Adrenal gland (tissue), 19 donors: ENCODE measurements at places on chromosomes 2 and 18. TPM values are rescaled to one million over a fixed set of nuclear protein-coding genes. Genes with fewer than 3 reads are reported as not detected.

GRCh38 chr2:149692961-149693396 is 105.4 kb upstream of the MMADHC start:
- H3K4me3 ChIP-seq = no peak overlapping the region
- no peak for DNase-seq
- no peaks in the 10 kb centered on the region for H3K27me3 ChIP-seq
- H3K4me1 ChIP-seq = no peaks in the 10 kb centered on the region
- no peak overlapping the region for H3K27ac ChIP-seq

DNA sequence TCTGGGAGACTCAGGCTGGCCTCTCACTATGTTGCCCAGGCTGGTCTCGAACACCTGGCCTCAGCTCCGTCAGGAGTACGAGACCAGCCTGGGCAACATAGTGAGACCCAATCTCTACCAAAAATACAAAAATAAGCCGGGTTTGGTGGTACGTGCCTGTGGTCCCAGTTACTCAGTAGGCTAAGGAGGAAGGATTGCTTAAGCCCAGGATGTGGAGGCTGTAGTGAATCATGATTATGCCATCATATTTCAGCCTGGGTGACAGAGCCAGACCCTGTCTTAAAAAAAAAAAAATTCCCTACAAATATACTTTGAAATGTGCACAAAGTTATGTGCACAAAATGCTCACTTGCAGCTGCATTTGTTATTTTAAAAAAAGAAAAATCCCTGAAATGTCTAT is 26.3 kb upstream of the AGAP1 start:
- no peak overlapping the region for H3K27ac ChIP-seq
- DNase-seq = peak; percentile 25
- no peak overlapping the region for H3K4me3 ChIP-seq

GRCh38 chr2:70125498-70125898 is 38.2 kb downstream of the PCBP1 start:
- peak overlapping the region; percentile 60 for H3K4me3 ChIP-seq
- H3K27ac ChIP-seq = peak overlapping the region; percentile 98
- no peaks in the 10 kb centered on the region for H3K36me3 ChIP-seq
- no peaks in the 10 kb centered on the region for H3K27me3 ChIP-seq
- peaks cover 31% of the 10 kb centered on the region for H3K4me1 ChIP-seq

- no peaks in the 10 kb centered on the region for H3K27me3 ChIP-seq
- no peaks in the 10 kb centered on the region for H3K36me3 ChIP-seq
- DNase-seq = no peak
- no peak overlapping the region for H3K27ac ChIP-seq
- no peak overlapping the region for H3K4me3 ChIP-seq
Measured at GRCh38 chr2:10661846-10662245, 27.9 kb downstream of the NOL10 start.

- H3K36me3 ChIP-seq = no peaks in the 10 kb centered on the region
- DNase-seq = no peak
- no peaks in the 10 kb centered on the region for H3K27me3 ChIP-seq
- peaks cover 4% of the 10 kb centered on the region for H3K4me1 ChIP-seq
- H3K4me3 ChIP-seq = no peak overlapping the region
Measured at GRCh38 chr2:112304298-112304941, 29.0 kb downstream of the ZC3H6 start.

GRCh38 chr2:141598982-141599381 is 531.8 kb downstream of the LRP1B start:
- H3K4me3 ChIP-seq = no peak overlapping the region
- H3K36me3 ChIP-seq = no peaks in the 10 kb centered on the region
- H3K4me1 ChIP-seq = no peaks in the 10 kb centered on the region
- H3K27ac ChIP-seq = no peak overlapping the region
- no peak for DNase-seq

- no peaks in the 10 kb centered on the region for H3K27me3 ChIP-seq
- no peak overlapping the region for H3K4me3 ChIP-seq
- no peaks in the 10 kb centered on the region for H3K36me3 ChIP-seq
- no peak overlapping the region for H3K27ac ChIP-seq
- no peak for DNase-seq
Measured at GRCh38 chr2:213167271-213167930, 16.0 kb upstream of the IKZF2 start.

GRCh38 chr2:231364961-231365810 is 30.3 kb upstream of the B3GNT7 start:
- no peak overlapping the region for H3K4me3 ChIP-seq
- no peaks in the 10 kb centered on the region for H3K4me1 ChIP-seq
- peaks cover 5% of the 10 kb centered on the region for H3K36me3 ChIP-seq
- H3K27me3 ChIP-seq = no peaks in the 10 kb centered on the region
- peak overlapping the region; percentile 56 for H3K27ac ChIP-seq
- DNase-seq = no peak

- H3K27me3 ChIP-seq = no peaks in the 10 kb centered on the region
- no peaks in the 10 kb centered on the region for H3K4me1 ChIP-seq
- no peak overlapping the region for H3K27ac ChIP-seq
- H3K4me3 ChIP-seq = no peak overlapping the region
- H3K36me3 ChIP-seq = no peaks in the 10 kb centered on the region
Measured at GRCh38 chr2:183093857-183094657, 15.5 kb downstream of the DUSP19 start.

DNA sequence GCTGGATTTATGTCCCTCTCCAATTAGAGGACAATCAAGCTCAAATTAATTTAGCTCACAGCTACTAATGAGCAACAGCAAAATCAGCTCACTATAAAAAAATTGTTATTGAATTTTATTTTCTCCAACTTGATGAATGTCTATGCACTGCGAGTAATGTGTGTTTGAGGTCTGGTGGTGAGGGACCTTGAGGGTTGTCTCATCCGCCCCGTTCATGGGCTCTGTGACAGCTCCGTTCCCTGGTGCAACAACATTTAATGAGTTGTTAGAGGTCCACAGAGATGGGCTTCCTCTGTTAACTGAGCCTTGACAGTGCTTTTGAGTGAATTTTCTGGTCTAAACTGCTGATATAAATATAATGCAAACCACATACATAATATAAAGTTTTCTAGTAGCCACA is 101.7 kb downstream of the GPR39 start:
- H3K4me1 ChIP-seq = no peaks in the 10 kb centered on the region
- no peak overlapping the region for H3K4me3 ChIP-seq
- H3K27me3 ChIP-seq = no peaks in the 10 kb centered on the region
- H3K27ac ChIP-seq = no peak overlapping the region

DNA sequence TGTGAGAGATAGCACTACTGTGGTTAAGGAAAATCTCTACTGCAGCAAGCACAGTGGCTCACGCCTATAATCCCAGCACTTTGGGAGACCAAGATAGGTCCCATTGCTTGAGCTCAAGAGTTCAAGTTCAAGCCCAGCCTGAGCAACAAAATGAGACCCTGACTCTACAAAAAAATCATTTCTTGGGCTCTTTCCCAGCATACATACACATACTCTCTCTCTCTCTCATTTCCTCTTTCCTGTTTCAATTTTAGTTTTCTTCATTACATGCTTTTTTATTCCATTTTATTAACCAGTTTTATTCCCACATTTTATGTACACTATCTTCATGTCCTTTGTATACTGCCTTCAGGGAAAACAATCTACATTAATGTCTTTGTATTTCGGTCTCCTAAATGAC is 14.6 kb downstream of the WDR33 start:
- no peaks in the 10 kb centered on the region for H3K27me3 ChIP-seq
- DNase-seq = no peak
- no peak overlapping the region for H3K4me3 ChIP-seq
- H3K27ac ChIP-seq = no peak overlapping the region
- no peaks in the 10 kb centered on the region for H3K36me3 ChIP-seq
- peaks cover 32% of the 10 kb centered on the region for H3K4me1 ChIP-seq

- no peaks in the 10 kb centered on the region for H3K36me3 ChIP-seq
- no peaks in the 10 kb centered on the region for H3K4me1 ChIP-seq
- no peak overlapping the region for H3K27ac ChIP-seq
- no peak for DNase-seq
- H3K4me3 ChIP-seq = no peak overlapping the region
Measured at GRCh38 chr18:42583283-42583731, 532.2 kb downstream of the RIT2 start.

The CFLAR gene
- 90.7 TPM for polyA plus RNA-seq

The RAPGEF4 gene
- 60.3 TPM for polyA plus RNA-seq

The C2orf42 gene
- 13.5 TPM for polyA plus RNA-seq

The ADAM23 gene
- polyA plus RNA-seq = 6.4 TPM

The DNER gene
- 188 TPM for polyA plus RNA-seq
